ENCODE measurements at places on chromosomes 12 and 14.

DNA sequence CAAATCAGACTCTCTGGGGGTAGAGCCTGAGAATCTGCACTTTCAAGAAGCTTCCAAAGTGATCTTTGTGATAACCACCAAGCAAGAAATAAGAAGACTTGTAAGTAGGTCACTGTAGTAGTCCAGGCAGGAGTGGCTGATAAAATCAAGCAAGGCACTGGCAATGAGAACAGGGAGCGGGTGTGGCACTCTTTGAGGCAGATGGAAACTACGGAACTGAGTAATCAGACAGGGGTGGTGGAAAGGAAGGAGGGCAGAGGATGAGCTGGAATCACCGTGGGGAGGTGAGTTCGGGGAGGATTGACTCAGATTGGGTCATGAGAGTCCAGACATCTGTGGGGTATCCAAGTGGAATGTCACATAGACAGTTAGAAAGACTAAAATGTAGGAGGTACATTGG, 44.4 kb upstream of the PLXNC1 start:
- no peak for DNase-seq

DNA sequence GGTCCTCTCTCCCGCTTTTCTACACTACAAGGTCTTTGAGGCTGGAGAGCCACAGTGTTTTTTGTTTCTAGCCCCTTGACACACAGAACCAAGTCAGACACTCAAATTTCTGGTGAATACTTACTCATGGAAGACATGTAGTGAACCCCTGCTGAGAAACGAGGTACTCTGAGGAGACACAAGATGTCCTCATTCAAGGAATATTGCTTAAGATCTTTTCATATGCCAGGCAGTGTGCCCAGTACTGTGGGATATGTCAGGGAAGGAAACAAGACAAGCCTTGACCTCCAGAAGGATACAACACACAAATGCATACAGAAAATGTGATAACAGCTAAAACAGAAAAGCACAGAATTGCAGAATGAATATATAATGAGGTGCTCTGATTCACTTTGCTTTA, 75.9 kb downstream of the TMTC1 start:
- no peak for DNase-seq

DNA sequence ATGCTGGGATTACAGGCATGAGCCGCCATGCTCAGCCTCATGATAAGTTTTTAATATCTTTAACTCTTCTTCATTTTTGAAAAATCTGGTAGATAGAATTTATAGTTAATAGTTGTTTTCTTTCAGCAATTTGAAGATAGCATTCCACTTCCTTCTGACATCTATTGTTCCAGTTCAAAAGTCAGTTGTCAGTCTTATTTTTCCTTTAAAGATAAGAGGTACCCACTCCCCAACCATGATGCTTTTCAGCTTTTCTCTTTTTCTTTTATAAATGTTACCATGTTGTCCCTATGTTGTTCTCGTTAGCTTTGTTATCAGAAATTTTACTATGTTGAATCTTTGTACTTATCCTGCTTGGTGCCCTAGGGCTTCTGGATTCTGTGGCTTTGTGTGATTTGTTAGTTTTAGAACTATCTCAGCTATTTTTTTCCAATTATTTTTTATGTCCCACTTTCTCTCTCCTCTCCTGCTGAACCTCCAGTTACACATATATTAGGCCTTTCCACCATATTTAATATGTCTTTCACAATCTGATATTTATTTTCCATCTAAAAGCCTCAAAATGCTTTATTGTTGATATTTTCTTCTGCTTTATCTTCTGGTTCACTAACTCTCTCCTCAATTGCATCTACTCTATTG, 181.6 kb upstream of the FOXN3 start:
- peak; percentile 47 for DNase-seq

DNA sequence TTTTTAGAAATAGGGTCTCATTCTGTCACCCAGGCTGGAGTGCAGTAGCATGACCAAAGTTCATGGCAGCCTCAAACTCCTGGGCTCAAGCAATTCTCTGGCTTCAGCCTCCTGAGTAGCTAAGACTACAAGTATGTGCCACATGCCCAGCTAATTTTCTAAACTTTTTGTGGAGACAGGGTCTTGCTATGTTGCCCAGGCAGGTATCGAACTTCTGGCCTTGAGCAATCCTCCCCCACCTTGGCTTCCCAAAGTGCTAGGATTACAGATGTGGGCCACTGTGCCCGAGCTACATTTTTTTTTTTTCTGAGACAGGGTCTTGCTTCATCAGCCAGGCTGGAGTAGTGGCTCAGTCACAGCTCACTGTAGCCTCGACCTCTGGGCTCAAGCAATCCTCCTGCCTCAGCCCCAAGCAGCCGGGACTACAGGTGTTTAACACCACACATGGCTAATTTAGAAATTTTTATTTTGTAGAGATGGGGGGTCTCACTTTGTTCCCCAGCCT, 7.1 kb downstream of the PPP4R3A start:
- no peak for DNase-seq

DNA sequence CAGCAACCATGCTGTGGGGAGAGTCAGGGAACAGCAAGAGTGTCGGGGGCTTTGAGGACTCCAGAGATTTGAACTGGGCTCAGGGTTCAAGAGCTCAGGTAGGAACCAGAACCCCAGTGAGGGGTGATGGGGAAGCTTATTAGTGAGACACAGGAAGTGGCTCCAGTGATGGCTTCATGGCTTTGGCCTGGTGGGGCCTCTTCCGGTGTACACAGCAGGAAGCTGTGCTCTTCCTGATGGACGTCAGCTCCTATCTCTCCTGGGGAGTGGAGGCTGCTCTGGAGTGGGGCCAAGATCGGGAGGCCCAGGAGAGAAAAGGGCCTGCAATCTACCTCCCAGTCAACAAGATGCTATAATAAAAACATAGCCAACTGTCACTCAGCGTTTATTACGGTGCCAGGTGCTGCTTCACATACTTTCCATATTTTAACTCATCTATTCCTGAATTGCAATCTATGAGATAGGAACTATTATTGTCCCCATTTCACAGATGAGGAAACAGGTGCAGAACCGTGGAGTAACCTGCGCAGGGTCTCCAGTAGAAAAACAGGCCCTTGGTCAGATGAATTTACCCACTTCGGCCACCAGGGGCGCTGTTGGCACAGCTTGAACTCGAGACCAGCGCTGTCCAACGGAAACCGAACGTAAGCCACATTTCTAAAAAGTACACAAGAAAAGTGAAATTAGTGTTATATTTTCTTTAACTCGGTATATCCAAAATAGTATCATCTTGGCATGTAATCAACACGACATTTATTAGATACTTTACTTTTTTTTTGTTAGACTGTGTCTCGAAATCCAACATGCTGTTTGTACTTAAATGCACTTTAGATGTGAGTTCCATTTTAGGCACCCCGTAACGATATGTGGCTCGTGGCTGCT, 63.6 kb upstream of the DLK1 start:
- peak; percentile 79 for DNase-seq

Measured in hematopoietic multipotent progenitor cell treated with erythropoietin and hydrocortisone succinate and interleukin-3 and kit ligand, for 6 days (in vitro differentiated cells).